Mesothelial cell of epicardium (in vitro differentiated cells): ENCODE measurements at places on chromosomes 3 and 15. TPM values are rescaled to one million over a fixed set of nuclear protein-coding genes. Genes with fewer than 3 reads are reported as not detected.

Gene OR5K2
- total RNA-seq: not detected in 3 replicates

Gene CCNB2
- 26.8 to 29.2 TPM (median 27.1 TPM) in 3 replicates for total RNA-seq

Gene TMIE
- total RNA-seq: 0.31 to 0.68 TPM (median 0.54 TPM) in 3 replicates

Gene TEX9
- total RNA-seq: 21.0 to 23.4 TPM (median 22.8 TPM) in 3 replicates

Gene FSTL1
- total RNA-seq: 734 to 772 TPM (median 749 TPM) in 3 replicates

Gene ST8SIA2
- total RNA-seq: 10.8 to 12.1 TPM (median 11.6 TPM) in 3 replicates

Gene STAB1
- total RNA-seq: 0.29 to 0.71 TPM (median 0.66 TPM) in 3 replicates

Gene CD276
- total RNA-seq: 174 to 179 TPM (median 178 TPM) in 3 replicates

- H3K36me3 ChIP-seq: peaks cover 3% of the 10 kb centered on the region
- no peak overlapping the region for H3K27ac ChIP-seq
- no peak overlapping the region for H3K4me3 ChIP-seq
- peaks cover 2% of the 10 kb centered on the region for H3K4me1 ChIP-seq
Observed at GRCh38 chr3:51955893-51956770, 951 bp downstream of the GPR62 start.

DNA sequence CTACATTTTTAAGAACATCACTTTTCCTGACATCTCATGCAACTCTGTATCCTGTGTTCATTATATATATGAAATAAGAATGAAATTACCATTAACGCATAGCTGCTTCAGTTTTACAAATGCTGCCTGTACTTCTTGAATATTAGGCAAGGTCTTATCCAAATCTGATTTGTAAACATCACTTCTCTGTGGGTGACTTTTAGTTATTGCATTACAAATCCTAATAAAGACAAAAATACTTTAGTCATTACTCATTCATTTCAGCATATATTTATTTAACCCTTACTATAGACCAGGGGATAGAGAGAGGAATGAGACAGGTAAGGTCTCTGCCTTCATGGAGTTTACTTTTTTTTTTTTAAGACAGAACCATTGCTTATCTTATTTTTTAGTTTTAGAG lies 36.8 kb downstream of the MTMR10 start:
- no peaks in the 10 kb centered on the region for H3K27me3 ChIP-seq
- H3K36me3 ChIP-seq: peaks cover 68% of the 10 kb centered on the region
- no peaks in the 10 kb centered on the region for H3K4me1 ChIP-seq
- DNase-seq: no peak
- no peak overlapping the region for H3K27ac ChIP-seq

- peaks cover 66% of the 10 kb centered on the region for H3K4me1 ChIP-seq
- H3K27ac ChIP-seq: peak overlapping the region; percentile 100
- DNase-seq: no peak
- no peaks in the 10 kb centered on the region for H3K27me3 ChIP-seq
- peak overlapping the region; percentile 98 for H3K4me3 ChIP-seq
Observed at GRCh38 chr3:9398700-9399336, 1.4 kb downstream of the SETD5 start.

DNA sequence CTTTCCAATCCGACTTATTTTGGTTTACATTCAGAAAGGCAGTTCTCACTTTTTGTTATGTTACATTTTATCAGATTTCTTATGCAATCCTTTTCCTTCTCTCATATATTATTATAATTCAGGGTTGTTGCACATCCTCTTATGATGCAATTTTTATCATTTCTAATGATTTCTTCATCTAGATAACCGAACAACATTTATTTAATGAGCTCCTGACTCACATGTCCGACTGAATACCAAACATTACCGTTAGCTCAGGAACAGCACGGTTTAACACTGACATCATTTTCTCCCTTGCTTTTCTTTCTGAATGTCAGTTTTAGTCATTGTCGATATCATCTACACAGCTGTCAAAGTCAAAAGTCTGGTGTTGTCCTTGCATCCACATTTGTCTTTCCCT lies 199.2 kb downstream of the BCHE start:
- no peak overlapping the region for H3K4me3 ChIP-seq
- H3K27ac ChIP-seq: no peak overlapping the region
- no peaks in the 10 kb centered on the region for H3K27me3 ChIP-seq
- DNase-seq: no peak
- H3K4me1 ChIP-seq: peaks cover 18% of the 10 kb centered on the region

DNA sequence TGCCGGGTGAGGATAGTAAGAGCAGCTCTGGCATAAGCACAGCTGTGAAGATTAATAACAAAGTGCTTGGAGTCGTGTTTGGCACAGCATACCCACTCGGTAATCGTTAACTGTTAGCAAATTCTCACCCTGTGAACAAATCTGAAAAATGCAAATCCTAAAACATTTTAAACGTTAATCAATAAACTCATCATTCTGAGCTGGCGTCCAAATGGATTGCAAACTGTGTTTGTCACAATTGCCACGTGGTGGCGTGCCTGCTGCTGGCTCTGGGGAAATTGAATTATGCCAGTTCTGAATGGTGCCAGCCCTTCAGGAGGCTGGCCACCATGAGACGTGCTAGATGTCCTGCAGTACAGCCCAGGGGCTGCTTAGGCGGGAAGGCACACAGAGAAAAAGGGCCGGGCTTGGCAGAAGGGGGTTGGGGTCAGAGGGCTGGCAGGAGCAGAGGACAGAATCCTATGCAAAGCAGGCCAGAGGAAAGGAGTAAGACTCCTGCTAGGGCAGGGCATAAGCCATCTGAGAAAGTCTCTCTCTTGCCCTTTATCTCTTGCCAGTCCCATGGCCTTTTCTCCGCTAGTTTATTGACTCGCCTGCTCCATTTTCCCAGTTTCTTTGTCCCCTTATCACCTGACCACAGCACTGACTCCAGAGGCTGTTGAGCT lies 22.1 kb upstream of the POLG start:
- peaks cover under 1% of the 10 kb centered on the region for H3K4me1 ChIP-seq
- DNase-seq: no peak
- H3K4me3 ChIP-seq: no peak overlapping the region
- H3K27ac ChIP-seq: no peak overlapping the region
- no peaks in the 10 kb centered on the region for H3K36me3 ChIP-seq

DNA sequence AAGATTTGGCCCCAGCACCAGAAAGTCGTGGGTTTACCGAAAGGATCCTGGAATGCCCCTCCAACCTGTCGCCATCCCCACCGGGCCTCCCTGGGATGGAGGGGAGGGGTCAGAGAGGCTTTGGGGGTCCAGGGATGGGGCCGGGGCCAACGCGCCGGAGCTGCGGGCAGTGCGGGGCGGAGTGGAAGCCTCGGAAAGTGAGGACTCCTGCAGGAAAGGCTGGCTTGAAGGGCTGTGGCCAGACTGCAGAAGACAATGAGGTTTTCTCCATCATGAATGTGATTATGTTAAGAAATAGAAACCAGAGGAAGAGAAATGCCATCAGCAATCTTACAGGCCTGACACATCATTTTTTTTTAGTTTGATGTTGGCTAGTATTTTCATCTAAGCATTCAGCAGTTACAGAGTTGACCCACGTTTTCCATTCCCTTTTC lies 738 bp downstream of the YEATS2 start:
- peak; percentile 59 for DNase-seq
- peaks cover 4% of the 10 kb centered on the region for H3K36me3 ChIP-seq

DNA sequence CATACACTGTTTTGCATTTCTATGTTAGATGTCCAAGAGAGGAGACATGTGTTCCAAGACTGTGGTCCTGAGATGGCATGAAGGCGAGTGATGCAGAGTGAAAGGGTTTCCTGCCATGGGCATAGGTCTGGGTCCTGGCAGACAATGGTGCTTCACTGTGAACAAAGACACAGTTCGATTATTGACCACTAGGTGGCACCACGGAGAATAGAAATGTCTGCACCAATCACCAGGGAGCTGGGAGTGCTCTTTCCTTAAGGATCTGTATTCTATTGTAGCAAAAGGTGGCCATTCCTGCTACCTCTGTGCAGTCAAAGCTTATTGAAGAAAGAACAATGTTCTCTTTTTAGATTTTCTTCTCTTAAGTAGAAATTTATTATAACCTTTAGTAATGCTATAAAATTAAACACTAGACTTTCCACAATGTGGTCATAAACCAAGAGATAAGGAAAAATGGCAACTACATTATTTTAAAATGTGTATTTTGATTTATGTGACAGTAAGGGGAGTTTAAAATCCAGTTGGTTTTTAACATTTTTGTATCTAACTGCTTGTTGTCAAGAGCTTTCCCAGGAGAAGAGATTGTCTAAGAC lies 88.7 kb downstream of the GABRG3 start:
- H3K4me1 ChIP-seq: peaks cover 22% of the 10 kb centered on the region
- peaks cover 3% of the 10 kb centered on the region for H3K27me3 ChIP-seq
- H3K36me3 ChIP-seq: no peaks in the 10 kb centered on the region

GRCh38 chr3:124201786-124202185 lies 209.9 kb upstream of the ROPN1 start:
- no peak overlapping the region for H3K4me3 ChIP-seq
- no peak overlapping the region for H3K27ac ChIP-seq
- no peaks in the 10 kb centered on the region for H3K27me3 ChIP-seq
- DNase-seq: no peak
- no peaks in the 10 kb centered on the region for H3K36me3 ChIP-seq

DNA sequence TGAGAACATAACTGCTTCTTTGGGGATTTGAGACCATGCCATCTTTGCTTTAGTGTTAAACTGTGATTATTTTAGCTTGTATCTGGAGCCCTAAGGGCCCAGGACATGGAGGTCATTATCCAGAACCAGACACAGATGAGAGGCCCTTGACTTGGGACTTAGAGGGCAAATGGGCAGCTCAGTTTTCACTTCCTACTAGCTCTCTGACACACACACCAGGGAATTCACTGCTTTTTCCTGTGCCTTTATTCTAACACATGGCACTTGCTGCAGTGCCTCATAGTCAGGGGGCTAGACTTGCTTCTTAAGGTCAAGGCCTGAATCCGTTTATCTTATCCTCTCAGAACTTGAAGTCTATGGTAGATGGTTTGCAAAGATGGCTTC lies 33.3 kb downstream of the AMOTL2 start:
- H3K4me1 ChIP-seq: peaks cover 14% of the 10 kb centered on the region
- H3K36me3 ChIP-seq: no peaks in the 10 kb centered on the region
- H3K27ac ChIP-seq: no peak overlapping the region

GRCh38 chr15:41870689-41871081 lies 23.2 kb downstream of the SPTBN5 start:
- DNase-seq: no peak
- H3K27me3 ChIP-seq: no peaks in the 10 kb centered on the region
- peaks cover 4% of the 10 kb centered on the region for H3K4me1 ChIP-seq
- no peak overlapping the region for H3K4me3 ChIP-seq
- no peaks in the 10 kb centered on the region for H3K36me3 ChIP-seq

GRCh38 chr3:15711281-15711680 lies 86.5 kb downstream of the ANKRD28 start:
- DNase-seq: no peak
- no peaks in the 10 kb centered on the region for H3K4me1 ChIP-seq
- peaks cover 16% of the 10 kb centered on the region for H3K36me3 ChIP-seq

GRCh38 chr3:117201901-117202774 lies 492.6 kb downstream of the TUSC7 start:
- H3K36me3 ChIP-seq: no peaks in the 10 kb centered on the region
- H3K27me3 ChIP-seq: no peaks in the 10 kb centered on the region
- peaks cover 23% of the 10 kb centered on the region for H3K4me1 ChIP-seq
- H3K4me3 ChIP-seq: no peak overlapping the region
- DNase-seq: no peak

DNA sequence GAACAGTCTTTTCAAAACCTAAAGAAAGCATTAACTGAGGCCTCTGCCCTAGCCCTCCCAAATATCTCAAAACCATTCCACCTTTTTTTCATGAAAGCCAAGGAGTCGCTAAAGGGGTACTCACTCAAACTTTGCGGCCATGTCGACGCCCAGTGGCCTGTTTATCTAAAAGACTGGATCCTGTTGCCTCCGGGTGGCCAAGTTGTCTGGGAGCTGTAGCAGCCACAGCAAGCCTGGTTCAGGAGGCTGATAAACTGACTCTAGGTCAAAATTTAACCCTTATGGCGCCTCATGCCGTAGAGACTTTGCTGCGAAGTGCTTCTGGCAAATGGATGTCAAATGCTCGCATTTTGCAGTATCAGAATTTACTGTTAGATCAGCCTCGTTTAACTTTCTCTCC lies 39.5 kb downstream of the ZBTB11 start:
- no peaks in the 10 kb centered on the region for H3K36me3 ChIP-seq
- peaks cover 8% of the 10 kb centered on the region for H3K4me1 ChIP-seq
- H3K4me3 ChIP-seq: no peak overlapping the region
- H3K27me3 ChIP-seq: peaks cover 6% of the 10 kb centered on the region
- DNase-seq: no peak
- no peak overlapping the region for H3K27ac ChIP-seq

DNA sequence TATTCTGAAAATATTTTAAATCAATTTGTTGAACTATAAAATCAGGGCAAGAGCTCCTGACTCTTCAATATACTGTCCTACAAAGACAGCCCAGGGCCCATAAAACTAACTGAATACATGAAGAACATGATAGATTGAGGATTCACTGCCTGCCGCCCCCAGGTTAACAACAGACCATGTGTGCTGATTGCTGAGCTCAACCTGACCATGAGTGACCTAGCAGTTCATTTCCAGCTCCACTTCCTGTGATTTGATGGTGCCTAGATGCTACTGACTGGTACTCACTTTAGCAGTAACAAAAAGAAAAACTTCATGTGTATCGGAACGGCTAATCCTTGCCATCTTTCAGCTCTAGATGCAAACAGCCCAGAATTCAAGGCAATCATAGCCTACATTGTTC lies 9.6 kb upstream of the KLF13 start:
- no peak for DNase-seq
- no peak overlapping the region for H3K4me3 ChIP-seq
- no peaks in the 10 kb centered on the region for H3K36me3 ChIP-seq
- H3K27me3 ChIP-seq: peaks cover 13% of the 10 kb centered on the region
- H3K27ac ChIP-seq: no peak overlapping the region
- peaks cover 11% of the 10 kb centered on the region for H3K4me1 ChIP-seq
